ENCODE measurements at places on chromosomes 2 and 18. TPM values are rescaled to one million over a fixed set of nuclear protein-coding genes. Genes with fewer than 3 reads are reported as not detected.

GAREM1 gene
- total RNA-seq, result 15.1 TPM

DSG3 gene
- total RNA-seq, result 215 TPM

SCYGR4 gene
- total RNA-seq, result not detected

LIMS2 gene
- under 0.01 TPM for total RNA-seq

SKA1 gene
- total RNA-seq, result 1.2 TPM

VWC2L gene
- total RNA-seq, result not detected

CCBE1 gene
- total RNA-seq, result 1.9 TPM

SATB2 gene
- total RNA-seq, result 1.7 TPM

POU3F3 gene
- total RNA-seq, result under 0.01 TPM

C2orf69 gene
- total RNA-seq, result 10.0 TPM

Data from tracheal epithelial cell (primary cell).